ENCODE measurements at places on chromosomes 7 and 10. TPM values are rescaled to one million over a fixed set of nuclear protein-coding genes. Genes with fewer than 3 reads are reported as not detected.
A peak's percentile ranks its signal among the peaks of the same experiment; 100 is the strongest.

TAS2R5 gene
- 4.9 TPM for total RNA-seq

CAMK2B gene
- total RNA-seq: not detected

PRPF18 gene
- 30.3 TPM for total RNA-seq

TMEM139 gene
- 0.61 TPM for total RNA-seq

DPP6 gene
- total RNA-seq: not detected

PDZD7 gene
- total RNA-seq: 1.8 TPM

GIMAP7 gene
- total RNA-seq: 464 TPM

FRMD4A gene
- total RNA-seq: 1.9 TPM

DNA sequence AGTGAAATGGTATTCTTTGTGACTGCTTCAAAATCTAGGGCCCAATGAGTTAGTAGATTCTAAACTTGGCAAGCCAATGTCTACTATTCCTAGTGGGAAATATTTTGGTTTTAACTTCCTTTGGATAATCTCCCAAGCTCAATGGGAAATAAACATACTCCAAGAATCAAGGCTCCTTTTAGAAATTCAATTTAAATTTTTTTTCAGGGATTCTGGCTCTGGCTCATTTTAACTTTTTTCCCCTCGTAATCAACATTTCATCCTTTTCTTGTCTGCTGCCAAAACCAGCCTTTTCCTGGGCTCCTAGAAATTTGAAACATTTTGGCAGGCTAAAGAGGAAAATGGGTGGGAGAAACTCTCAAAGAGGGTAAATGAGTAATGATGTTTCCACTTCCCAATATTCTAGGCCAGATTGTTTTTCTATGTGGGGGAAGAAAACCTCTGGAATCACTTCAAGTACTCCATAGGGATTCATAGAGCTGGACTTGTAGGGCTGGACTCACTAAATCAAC is 85.6 kb upstream of the AGR3 start:
- no peak for DNase-seq

- no peak for DNase-seq
Observed at GRCh38 chr7:8200316-8200715, 61.7 kb downstream of the ICA1 start.

DNA sequence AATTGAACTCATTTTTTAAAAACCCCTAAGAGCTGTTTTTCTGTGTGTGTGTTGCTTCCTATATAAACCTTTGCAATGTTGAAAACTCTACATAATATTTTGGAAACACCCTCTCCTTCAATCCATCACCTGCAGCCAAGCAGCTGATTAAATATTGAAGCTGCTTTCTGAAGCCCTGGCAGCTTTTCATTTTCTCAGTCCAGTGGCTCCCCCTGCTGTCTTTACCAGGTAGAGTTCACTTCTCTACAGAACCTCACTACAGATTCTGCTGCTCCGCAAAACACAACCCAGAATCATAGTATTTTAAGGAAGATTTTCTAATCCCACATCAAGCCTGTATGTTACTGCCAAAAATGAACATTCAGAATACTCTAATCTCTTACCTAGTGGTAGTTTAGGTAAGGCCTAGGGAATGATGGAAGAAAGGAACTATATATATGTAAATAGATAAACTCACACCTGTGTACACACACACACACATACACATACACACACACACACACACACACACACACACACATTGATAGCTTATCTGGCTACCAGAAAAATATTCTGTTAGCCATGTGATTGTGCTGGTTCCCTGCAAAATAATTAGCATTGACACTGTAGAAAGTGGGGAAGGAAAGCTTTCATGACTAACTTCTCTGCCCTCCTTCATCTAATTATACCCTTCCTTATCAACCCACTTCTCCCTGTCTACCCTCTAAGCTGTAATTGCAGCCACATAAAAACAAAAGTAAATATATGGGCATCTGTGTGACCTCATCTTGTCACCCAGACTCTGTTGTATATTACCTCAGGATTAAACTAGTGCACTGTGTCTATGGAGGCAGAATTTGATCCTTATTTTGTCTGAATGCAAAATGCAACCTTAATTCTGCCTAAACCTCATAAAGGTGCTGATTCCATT is 229.5 kb upstream of the FZD1 start:
- no peak for DNase-seq

DNA sequence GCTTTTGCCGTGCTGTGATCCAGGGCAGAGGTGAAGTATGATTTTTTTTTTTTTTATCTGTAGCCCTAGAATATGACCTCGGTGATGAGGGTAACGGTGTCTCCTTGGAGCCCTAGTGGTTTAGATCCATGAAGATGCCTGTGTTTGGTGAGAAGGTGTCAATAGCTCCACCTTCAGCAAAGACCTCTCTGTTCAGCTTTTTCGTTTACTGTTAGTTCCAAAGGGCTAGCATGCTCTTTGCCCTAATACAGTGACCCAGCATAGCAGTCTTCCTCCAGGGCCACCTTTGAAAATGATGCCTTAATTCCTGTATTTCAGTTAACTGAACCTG is 746 bp upstream of the MRPS16 start:
- DNase-seq: no peak

- DNase-seq: no peak
Observed at GRCh38 chr10:102626026-102626685, 18.1 kb upstream of the TRIM8 start.

- no peak for DNase-seq
Observed at GRCh38 chr7:100071018-100071723, 10.4 kb downstream of the ZNF3 start.

DNA sequence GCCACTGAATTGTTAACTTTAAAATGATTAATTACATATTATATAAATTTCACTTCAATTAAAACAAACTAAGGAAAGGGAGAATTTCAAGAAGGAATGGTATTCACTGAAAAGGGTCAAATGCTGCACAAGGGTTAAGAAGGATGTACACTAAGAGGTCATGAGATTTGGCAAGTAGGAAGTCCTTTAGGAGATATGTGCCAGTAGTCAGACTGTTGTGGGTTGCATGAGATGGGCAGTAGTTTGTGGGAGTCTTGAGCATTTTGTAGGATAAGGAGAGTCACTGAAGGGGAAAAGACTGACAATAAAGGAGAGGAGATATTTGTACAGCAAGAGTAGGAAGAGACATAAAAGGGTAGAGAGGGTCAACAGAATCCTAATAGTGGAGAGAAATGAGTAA is 12.4 kb upstream of the PTPN12 start:
- DNase-seq: no peak

DNA sequence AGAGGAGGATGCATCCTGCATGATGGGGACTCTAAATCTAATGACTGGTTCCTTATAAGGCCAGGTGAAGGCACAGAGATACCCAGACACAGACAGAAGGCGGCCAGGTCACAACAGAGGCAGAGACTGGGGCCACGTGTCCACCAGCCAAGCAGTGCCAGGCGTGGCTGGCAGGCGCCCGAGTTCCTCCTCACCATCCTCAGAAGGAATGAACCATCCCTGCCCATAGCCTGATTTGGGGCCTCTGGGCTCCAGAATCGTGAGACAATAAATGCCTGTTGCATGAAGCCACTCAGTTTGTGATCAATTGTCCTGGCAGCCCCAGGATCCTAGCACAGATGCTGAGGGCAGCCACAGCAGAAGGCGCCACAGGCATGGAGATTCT is 69.0 kb upstream of the TNRC18 start:
- DNase-seq: no peak

DNA sequence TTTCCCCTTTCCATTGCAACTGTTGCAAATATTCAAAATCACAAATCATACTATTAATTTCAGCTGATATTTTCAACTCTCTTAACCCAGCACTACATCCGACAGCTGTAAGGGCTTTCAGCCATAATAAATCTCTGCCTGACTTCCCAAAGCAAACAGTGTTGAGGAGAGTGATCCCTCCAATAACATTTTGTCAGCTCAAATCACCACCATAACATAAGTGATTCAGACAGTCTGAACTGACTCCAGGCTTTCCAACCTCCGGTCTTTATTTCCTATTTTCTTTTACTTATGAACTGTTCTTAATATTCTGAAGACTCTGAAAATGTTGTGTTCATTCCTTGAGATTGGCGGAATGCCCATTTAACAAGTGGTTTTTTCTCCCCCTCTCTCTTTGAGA is 1085.9 kb downstream of the GATA3 start:
- DNase-seq: no peak

- DNase-seq: no peak
Observed at GRCh38 chr7:44305564-44306507, 19.6 kb downstream of the CAMK2B start.

- no peak for DNase-seq
Observed at GRCh38 chr10:64379898-64380297, 858.7 kb downstream of the REEP3 start.

DNA sequence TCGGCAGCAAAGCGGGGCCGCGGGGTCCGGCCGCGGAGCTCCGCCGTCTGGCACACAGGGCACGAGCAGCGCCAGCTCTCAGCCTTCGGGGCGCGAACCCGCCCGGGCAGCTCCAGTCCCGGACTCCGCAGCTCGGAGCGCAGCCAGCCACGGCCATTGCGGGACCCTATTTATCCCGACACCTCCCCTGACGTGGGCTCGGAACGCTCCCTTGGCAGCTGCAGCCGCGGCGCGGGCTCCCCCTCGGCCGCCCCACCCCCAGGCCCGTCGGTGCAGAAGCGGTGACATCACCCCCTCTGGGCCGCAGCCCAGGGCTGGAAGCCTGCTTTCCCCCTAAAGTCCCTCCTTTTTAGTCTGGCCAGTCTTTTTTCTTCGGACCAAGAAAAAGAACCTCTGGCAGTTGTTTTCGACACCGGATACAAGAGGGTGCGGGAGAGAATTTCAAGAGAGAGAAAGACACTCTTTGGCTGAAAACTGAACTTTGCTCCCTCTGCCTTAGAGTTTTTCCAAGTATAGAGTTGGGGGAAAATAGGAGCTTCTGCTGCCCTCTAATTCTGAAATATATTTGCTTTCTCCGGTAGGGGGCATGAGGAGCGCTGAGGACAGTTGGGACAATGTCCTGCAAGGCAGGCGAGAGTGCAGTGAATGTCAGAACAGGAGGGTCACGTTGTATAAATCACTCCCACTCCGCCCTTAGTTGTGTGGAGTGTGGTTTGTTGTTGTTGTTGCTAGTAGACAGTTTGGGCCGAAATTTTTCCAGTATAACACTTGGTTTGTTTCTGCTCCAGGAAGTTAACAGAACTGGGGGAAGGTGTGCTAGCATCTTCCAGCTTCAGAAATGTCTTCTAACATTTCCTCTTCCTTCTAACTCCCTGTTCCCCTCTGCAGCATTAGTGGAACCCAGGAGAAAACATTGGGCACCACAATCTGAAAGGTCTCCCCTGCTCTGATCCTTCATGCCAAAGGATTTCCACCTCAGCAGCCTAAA is at the start of gene SFRP4:
TSS of gene SFRP4 (minus strand) at position 145 of the 988 bp plus-strand sequence. CDS start 280 bp downstream, outside the sequence.
- no peak for DNase-seq

DNA sequence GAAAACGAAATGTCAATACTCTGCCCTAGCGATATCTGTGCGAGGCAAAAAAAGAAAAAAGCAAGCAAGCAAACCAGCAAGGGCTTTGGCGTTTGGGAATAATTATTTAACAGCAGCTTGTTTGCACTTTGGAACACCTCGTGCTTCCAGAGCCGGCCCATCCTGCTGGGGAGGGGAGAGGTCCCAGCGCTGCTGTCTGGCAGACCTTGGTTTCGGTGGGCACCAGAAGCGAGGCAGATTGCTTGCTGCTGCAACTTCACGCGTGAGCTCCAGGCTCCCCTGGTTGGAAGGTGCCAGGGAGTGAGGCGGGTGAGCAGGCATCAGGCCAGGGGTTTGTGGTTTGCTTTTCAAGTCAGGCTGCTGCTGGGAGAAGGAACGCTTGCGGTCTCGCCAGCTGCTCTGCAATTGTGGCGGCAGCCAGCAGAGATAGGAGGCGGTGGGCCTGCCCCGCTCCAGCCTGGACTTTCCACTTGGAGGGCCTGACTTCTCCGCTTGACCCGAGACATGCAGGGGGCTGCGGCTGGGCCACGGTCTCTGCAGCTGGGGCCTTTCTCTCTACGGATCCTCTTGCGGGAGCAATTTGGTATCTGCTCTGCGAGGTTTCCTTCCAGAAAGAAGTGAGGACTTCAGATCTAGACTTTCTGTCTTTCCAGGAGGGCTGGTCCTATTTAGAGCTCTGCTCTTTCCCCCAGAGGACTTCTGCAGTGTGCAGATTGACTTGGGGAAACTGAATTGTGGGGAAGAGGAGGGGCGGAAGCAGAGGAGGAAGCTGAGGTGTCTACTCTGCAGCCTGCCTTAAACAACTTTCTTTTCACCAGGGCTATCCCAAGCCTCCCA is 131.4 kb downstream of the PRPF18 start:
- DNase-seq: peak; percentile 57

DNA sequence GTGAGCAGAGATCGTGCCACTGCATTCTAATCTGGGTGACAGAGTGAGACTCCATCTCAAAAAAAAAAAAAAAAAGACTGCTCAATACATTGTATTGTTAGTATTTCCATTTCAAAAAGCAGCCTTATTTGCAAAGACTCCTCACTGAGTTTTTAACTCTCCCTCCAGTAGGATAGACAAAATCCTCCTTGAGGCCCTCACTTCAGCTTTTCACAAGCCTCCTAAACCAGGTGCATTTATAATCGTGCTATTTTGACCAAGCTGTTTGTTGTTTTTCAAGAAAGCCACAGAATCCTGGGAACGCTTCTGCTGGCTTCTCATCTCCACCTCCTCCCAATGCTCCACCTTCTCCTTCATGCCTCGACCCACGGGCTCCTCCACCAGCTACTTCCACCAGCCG is 6.3 kb upstream of the DDIT4 start:
- no peak for DNase-seq

GRCh38 chr7:51783241-51783640 is 466.6 kb upstream of the COBL start:
- no peak for DNase-seq

DNA sequence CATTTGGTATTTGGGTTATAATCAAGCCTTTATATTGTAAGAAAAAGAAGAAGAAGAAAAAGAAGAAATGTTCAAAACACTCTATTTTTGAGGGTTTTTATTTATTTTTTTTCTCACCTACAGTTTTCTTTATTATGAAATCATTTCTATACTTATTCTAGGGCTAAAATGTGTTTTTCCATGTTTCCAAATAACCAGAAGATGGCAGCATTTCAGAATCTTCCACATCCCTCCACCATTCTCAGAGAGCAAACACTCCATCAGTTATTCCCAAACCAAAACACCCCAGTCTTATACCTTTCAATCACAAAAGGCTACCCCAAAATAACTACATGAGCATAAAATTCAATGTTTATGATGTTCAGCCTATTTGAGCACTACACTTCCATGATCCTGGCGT is 38.7 kb upstream of the PPP1R17 start:
- no peak for DNase-seq

DNA sequence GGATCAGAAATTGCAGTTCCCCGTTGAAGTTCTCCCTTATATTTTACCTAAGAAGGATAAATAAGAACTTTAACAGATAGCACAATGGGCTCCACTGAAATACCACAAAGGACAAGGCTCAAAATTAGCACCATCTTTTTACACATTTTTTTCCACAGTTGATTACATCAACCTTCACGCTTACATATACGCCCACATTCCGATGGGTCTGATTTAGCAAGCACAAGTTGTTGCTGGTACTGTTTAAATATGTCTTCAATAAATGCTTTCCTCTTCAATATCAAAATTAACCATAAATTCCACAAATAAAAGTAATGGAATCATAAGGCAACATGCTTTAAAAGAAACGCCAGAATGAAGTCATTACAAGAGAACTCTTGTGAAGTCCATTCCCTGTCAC is 79.5 kb downstream of the NEBL start:
- DNase-seq: no peak
